ENCODE measurements at places on chromosomes 13 and 19.

DNA sequence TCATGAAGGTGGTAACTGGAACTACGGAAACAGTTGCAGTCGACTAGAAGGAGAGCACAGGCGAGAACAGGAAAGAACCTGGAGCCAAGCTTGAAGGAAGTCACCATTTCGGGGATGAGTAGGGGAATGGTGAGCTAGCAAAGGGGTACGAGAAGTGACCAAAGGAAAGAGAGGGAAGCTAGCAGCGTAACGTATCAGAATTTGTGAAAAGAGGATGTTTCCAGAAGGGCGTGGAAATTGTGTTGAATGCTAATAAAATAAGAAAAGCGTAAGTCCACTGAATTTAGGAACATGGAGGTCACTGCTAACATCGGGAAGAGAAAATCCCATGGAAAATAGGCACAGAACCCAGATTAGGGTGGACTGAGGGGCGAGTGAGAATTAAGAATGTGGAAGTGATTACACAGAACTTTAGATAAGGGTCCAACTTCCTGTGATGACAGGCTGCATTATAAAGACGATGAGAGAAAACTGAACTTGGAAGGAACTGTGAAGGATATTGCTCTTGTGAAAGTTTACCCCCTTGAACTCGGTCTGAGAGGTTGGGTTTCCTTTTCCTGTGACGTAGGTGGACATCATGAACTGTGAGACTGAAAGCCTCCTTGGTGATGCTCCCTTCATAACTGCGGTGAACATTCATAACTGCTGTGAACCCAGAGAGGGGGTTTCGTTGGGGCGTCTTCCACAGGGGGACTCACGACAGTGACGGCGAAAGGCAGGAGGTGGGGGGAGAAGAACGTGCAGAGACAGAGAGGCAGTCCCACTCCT, 2.0 kb upstream of the FFAR2 start:
- DNase-seq = no peak

DNA sequence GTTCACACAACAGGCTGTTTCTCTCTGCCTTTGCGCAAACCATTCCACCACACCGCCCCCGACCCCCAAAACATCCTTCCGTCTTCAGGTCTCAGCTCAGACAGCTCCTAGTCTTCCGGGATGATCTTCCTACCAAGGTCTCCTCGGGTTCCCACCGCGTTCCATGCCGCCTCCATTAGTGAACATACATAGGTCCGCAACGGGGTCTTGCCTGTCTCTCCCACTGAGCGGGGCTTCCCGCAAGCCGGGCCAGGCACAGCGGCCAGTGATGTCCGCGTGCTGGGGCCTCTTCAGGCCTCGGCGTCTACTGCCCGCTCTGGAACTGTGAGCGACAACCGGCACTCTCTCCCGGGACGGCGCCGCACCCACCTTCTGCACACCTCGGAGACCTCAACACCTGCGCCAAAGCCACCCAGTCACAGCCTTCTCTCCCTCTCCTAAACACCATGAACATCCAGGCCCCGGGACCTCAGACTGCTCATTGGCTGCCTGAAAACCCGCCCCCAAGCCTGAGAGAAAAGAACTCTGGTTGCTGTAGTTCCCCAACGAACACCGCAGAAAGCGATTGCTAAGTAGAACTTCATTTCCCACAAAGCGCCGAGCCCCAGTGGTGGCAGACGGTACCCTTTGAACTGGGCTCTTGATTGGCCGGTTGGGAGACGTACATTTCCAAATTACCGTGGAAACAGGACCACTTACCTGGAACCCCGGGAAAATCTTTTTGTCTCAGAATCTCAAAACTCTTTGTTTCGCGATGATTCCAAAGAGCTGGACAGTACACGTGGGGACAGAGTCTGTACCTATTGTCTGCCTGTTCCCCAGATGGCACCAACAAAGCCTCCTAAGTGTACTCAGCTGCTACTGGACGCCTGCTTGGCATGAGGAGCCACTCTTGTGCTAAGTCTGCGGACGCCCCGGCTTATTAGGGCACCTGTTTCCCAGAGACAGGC, 9.5 kb downstream of the DYRK1B start:
- peak; percentile 97 for DNase-seq

DNA sequence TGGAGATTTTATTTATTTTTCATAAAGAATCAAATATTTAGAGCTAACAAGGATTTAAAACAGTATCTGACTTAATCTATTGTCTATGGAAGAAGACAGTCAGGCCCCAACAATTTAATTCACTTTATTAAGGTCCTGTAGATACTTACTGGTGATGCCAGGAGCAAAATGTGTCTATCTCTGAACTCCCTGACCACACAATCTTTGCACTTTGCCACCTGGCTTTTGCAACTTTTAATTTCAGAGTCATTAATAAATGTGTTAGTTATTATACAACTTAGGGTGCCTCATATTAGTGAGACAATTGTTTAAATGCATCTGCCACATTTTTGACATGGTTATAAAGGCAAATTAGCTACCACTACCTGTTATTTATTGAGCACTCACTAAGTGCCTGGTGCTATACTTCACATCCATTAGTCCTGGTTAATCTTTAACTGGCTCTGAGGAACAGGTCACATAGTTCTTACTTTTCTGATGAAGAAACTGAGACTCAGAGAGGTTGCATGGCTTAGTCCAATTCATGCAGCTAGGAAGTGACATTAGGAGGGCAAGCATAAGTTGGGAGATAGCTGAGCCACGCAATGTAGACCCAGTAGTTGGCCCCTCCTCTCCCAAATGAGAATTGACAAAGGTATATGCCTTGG, 297.9 kb downstream of the DCT start:
- DNase-seq = no peak

DNA sequence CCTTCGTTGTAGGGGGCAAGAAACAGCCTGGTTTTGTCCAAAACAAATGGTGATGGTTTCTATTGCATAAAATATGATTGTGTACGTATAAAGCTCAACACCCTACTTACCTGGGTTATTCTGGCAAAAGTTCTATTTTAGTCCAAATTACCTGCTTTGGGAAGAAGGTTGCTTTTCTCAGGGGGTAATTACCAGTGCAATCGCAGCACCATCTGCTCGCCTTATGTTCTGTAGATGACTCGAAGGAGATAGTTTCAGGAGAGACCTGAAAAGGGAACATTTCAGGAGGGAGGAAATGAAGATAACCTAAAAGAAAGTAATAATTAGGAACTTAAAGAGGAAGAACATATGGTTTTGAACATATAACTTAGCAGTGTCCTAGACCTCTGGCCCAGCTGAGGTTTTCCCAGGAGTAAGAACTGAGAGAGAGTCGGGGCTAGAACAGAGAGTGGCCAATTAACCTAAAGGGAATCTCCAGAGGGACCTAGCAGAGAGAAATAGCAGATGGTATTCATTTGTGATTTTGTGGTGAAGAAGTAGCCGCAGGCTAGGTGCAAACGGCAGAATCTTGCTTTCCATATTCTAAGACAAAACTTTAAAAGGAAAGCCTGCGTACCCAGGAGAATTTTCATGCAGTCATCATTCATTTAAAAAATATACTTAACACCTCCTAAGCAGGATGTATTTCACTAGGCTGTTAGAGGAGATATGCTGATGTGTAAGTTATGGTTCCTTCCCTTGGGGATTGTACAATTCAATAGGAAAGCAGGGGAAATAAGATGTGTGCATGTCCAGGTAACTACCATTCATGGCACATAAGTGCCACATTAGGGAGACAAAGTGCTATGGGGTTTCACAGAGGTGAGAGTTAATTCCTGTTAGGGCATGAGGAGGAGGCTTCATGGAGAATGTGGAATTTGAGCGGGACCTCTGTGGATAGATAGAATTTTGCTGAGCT, 113.0 kb upstream of the SLC10A2 start:
- DNase-seq = no peak

GRCh38 chr19:4709440-4710280, 14.0 kb downstream of the DPP9 start:
- no peak for DNase-seq
